Stimulated activated CD4-positive, alpha-beta T cell treated with anti-CD3 and anti-CD28 coated beads, Interleukin-2, amount 100 ng/mL, for 4 hours (primary cell): ENCODE measurements at places on chromosomes 2 and 18.

- no peak for DNase-seq
Observed at GRCh38 chr2:201842131-201842860, 36.0 kb downstream of the CDK15 start.

DNA sequence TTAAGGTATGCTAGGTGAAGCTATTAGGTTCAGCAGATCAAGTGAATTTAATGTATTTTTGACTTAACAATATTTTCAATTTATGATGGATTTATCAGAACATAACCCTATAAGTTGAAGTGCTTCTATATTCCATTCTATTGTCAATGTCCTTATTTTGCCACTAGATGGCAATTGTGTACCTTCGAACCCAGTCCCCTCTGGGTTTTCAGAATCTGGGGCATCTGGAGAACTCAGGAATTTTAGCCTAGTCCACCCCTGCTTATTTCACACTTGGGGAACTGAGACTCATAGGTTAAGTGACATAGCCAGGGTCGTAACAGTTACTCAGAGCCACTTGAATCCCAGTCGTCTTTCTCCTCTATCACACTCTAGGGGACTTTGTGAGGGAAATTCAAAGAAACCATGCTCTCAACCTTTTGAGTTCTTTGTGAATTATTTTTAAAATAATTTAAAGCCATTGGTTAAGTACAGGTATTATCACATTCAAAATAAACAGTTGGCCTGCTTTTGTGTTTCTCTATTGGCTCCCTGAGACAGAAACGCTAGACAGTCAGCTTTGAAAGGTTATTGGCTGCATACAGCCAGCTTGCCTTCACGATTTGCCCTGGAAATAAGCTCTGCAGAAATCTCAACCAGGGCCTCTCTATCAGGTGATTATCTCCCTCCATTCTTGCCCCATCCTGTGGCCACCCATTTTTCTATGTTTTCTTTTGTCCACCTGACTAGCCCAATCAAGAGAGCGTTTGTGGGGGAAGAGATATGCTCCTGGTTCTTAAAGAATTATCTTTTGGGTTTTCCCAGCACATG lies 145.0 kb downstream of the TTC27 start:
- DNase-seq = no peak

GRCh38 chr2:60629801-60630385 lies 76.4 kb upstream of the BCL11A start:
- DNase-seq = no peak

- DNase-seq = no peak
Observed at GRCh38 chr2:196054631-196055030, 14.0 kb downstream of the DNAH7 start.

DNA sequence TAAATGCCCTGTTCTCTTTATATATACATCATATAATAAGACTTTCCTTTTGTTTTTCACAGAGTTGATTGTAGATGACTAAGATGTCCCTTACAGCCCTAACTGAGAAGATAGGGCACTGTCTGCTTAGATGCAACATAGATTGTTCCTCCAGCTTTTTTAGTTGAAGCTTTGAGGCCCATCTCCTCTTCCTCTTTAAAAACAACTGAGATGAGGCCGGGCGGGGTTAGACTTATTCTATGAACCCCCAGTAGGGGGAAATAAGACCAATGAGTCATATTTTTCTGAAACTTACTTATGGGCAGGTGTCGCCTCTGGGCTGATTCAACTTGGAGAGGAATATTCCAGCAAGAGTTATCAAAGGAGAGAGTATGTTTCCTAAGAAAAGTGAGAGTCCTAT lies 84.6 kb downstream of the FBXO15 start:
- no peak for DNase-seq

GRCh38 chr2:202376460-202377206 lies 506 bp downstream of the BMPR2 start:
- peak; percentile 6 for DNase-seq
